ENCODE measurements at places on chromosomes 13 and 19. TPM values are rescaled to one million over a fixed set of nuclear protein-coding genes. Genes with fewer than 3 reads are reported as not detected.

The ZNF43 gene
- 65.2 TPM for total RNA-seq

The CHST8 gene
- 0.92 TPM for total RNA-seq

The ZNF426 gene
- total RNA-seq: 29.6 TPM

The CAPN12 gene
- total RNA-seq: 4.9 TPM

GRCh38 chr13:38539632-38540031 lies 147.2 kb upstream of the FREM2 start:
- DNase-seq: no peak

- peak; percentile 35 for DNase-seq
Observed at GRCh38 chr13:34591900-34592529, 350.1 kb upstream of the NBEA start.

GRCh38 chr13:96629331-96629730 lies 364.9 kb downstream of the OXGR1 start:
- DNase-seq: no peak

DNA sequence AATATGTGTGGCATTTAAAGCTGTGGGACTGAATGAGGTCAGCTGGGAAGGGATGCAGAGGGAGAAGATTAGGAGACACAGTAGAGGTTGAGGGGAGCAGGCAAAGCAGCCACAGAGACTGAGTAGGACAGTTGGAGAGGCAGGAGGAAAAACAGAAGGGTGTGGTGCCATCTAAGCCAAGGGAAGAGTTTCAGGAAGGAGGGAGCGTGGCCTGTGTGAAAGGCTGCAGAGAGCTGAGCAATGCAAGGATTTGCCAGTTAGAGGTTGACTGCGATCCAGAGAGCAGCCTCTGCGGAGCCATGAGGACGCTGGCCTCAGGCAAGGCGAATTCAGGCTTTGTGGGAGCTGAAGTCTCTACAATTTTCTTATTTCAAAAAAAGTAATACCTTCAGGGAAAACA lies 28.9 kb downstream of the SOX21 start:
- DNase-seq: no peak

DNA sequence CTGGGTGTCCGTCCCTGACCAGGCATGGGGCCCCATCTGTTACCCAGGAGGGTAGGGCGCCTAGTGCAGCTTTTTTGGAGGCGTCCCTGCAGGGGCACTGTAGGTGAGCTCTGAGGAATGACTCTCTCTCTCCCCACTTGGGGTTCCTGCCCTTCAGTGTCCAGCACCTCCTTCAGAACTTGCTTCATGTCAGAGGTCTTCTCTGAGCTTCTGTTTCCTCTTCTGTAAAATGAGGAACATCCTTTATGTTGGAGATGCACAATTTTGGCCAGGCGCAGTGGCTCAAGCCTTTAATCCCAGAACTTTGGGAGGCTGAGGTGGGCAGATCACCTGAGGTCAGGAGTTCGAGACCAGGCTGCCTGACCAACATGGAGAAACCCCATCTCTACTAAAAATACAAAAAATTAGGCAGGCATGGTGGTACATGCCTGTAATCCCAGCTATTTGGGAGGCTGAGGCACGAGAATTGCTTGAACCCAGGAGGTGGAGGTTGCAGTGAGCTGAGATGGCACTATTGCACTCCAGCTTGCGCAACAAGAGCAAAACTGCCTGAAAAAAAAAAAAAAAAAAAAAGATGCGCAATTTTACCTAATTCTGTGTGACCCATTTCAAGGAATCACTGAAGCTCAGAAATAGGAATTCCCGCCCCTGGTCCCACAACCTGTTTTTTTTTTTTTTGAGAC lies 15.2 kb upstream of the PIK3R2 start:
- no peak for DNase-seq

GRCh38 chr13:62110079-62110478 lies 694.4 kb upstream of the PCDH20 start:
- no peak for DNase-seq

GRCh38 chr13:51935326-51936171 lies 73.8 kb downstream of the CCDC70 start:
- peak; percentile 61 for DNase-seq

- DNase-seq: no peak
Observed at GRCh38 chr13:32955881-32956594, 60.2 kb upstream of the KL start.
